ENCODE measurements at places on chromosomes 4 and X. TPM values are rescaled to one million over a fixed set of nuclear protein-coding genes. Genes with fewer than 3 reads are reported as not detected.
A peak's percentile ranks its signal among the peaks of the same experiment; 100 is the strongest.

DNA sequence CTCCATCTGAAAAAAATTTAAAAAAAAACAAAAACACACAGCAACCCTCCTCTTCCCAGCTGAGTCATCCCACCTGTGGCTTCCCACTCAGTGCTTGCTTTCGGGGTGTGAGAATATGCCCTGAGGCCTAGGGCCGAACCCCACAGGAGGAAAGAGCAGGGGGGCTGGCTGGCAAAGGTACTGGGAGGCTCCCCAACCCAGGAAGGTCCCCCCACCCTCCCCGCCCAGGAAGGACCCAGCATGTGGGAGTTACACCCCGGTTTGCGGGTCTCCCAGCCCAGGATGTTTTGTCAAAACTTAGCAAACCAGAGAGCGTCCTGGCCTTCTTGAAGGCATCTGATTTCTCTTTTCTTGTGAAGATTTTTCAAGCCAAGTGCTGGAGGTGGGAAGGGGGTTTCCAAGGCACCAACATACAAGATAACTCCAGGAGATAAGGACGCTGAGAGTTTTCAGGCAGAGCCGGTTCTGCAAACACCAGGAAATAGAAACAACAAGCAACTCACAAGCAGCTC lies 25.7 kb upstream of the CSF2RA start:
- no peak overlapping the region for H3K4me3 ChIP-seq
- no peaks in the 10 kb centered on the region for H3K36me3 ChIP-seq
- DNase-seq: no peak
- H3K4me1 ChIP-seq: peaks cover 31% of the 10 kb centered on the region
- H3K27me3 ChIP-seq: no peaks in the 10 kb centered on the region

Gene SMIM43
- polyA plus RNA-seq: not detected

- no peaks in the 10 kb centered on the region for H3K27me3 ChIP-seq
- H3K27ac ChIP-seq: no peak overlapping the region
- DNase-seq: no peak
- no peaks in the 10 kb centered on the region for H3K36me3 ChIP-seq
Measured at GRCh38 chrX:3514996-3515395, 168.5 kb upstream of the MXRA5 start.

- no peak for DNase-seq
- no peaks in the 10 kb centered on the region for H3K36me3 ChIP-seq
- H3K27me3 ChIP-seq: no peaks in the 10 kb centered on the region
- H3K4me1 ChIP-seq: no peaks in the 10 kb centered on the region
- no peak overlapping the region for H3K27ac ChIP-seq
Measured at GRCh38 chrX:8988446-8988845, 45.5 kb downstream of the FAM9B start.

DNA sequence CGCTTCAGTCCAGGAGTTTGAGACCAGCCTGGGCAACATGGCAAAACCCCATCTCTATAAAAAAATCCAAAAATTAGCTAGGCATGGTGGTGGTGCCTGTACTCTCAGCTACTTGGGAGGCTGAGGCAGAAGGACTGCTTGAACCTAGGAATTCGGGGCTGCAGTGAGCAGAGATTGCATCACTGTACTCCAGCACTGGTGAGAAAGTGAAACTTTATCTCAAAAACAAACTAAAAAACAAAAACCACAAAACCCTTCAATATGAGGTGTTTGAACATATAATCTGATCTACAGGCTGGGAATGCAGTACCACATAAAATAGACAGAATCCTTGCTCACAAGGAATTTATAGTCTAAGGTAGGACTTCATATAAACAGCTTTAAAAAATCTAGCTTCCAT lies 103.9 kb downstream of the PDS5A start:
- no peak overlapping the region for H3K4me3 ChIP-seq
- no peak for DNase-seq
- no peak overlapping the region for H3K27ac ChIP-seq
- peaks cover 5% of the 10 kb centered on the region for H3K4me1 ChIP-seq
- H3K36me3 ChIP-seq: peaks cover 5% of the 10 kb centered on the region

- no peaks in the 10 kb centered on the region for H3K36me3 ChIP-seq
- H3K27ac ChIP-seq: no peak overlapping the region
- H3K4me3 ChIP-seq: no peak overlapping the region
- no peaks in the 10 kb centered on the region for H3K4me1 ChIP-seq
Measured at GRCh38 chr4:69038582-69038981, 57.7 kb upstream of the UGT2B7 start.

Gene MAGEA1
- polyA plus RNA-seq: not detected

- no peaks in the 10 kb centered on the region for H3K27me3 ChIP-seq
- peaks cover 8% of the 10 kb centered on the region for H3K36me3 ChIP-seq
- peak within 1 kb of the TSS; percentile 86 for H3K4me3 ChIP-seq
- H3K27ac ChIP-seq: peak within 1 kb of the TSS; percentile 97
- DNase-seq: peak; percentile 19
Measured at GRCh38 chrX:101485212-101485949, at the start of gene ARMCX4. TSS of gene ARMCX4 (plus strand) at chrX:101485456. CDS start at chrX:101488590, 3,134 bp downstream.

GRCh38 chr4:165402375-165402774 lies 23.6 kb downstream of the CPE start:
- H3K27ac ChIP-seq: no peak overlapping the region
- H3K27me3 ChIP-seq: peaks cover 19% of the 10 kb centered on the region
- DNase-seq: no peak
- H3K4me1 ChIP-seq: no peaks in the 10 kb centered on the region
- peaks cover 4% of the 10 kb centered on the region for H3K36me3 ChIP-seq

DNA sequence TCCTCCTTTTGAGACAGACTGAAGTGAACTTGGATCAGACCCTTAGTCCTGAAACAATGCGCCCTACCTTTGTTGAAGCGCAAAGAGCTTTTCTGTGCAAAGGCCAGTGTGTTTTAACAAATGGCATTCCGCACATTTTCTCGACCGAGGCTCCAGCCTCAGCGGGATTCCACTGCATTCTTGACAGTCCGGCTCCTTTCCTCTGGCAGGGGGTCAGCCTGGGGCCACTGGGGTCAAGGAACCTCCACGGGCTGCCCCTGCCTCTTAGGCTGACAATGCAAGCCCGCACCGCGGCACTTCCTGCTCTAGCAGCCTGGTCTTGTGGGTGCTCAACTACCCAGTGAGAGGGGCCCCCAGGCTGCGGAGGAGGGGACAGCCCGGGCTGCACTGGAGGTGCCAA lies 47.2 kb upstream of the TFDP3 start:
- H3K4me3 ChIP-seq: no peak overlapping the region
- H3K36me3 ChIP-seq: no peaks in the 10 kb centered on the region
- DNase-seq: no peak
- H3K27me3 ChIP-seq: peaks cover 18% of the 10 kb centered on the region
- H3K4me1 ChIP-seq: no peaks in the 10 kb centered on the region

- H3K4me3 ChIP-seq: no peak overlapping the region
- H3K27ac ChIP-seq: no peak overlapping the region
- no peak for DNase-seq
- no peaks in the 10 kb centered on the region for H3K4me1 ChIP-seq
Measured at GRCh38 chr4:30537456-30537855, 182.7 kb upstream of the PCDH7 start.
